ENCODE measurements at places on chromosomes 3 and 15.

DNA sequence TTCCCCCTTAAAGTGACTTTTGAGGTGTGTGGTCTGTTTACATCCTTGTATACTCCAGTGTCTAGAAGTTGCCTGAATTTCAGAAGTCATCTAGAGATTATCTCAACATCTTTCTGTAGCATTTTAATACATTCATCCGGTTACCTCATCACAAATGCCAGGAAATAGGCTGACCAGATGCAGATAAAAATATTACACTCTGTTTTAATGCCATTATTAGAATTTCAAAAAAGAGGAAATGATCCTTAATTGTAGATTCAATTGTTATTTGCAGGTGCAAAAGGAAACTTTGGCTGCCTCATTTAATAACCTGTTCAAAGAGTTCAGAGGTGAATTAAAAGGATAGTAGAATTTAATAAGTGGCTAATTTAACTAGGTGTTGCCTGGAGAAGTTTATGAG, 290.9 kb downstream of the C3orf38 start:
- no peak for DNase-seq

DNA sequence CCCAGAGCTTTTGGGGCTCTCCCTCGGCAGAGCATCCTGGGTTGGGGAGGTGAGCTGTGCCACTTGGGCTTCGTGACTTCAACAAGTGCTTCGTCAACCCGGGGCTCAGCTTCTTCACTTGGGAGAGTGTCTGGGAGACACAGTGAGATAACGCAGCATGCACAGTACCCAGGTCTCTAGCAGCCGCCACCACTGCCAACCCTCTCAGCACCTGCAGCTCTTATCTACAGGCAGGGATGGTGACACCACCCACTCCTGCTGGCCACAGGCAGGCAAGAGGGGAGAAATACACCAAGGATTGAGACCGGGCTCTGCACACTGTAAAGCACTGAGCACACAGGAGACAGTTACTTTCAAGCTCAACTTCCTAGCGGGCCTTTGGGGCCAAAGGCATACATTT, 11.6 kb downstream of the TKT start:
- DNase-seq: no peak

DNA sequence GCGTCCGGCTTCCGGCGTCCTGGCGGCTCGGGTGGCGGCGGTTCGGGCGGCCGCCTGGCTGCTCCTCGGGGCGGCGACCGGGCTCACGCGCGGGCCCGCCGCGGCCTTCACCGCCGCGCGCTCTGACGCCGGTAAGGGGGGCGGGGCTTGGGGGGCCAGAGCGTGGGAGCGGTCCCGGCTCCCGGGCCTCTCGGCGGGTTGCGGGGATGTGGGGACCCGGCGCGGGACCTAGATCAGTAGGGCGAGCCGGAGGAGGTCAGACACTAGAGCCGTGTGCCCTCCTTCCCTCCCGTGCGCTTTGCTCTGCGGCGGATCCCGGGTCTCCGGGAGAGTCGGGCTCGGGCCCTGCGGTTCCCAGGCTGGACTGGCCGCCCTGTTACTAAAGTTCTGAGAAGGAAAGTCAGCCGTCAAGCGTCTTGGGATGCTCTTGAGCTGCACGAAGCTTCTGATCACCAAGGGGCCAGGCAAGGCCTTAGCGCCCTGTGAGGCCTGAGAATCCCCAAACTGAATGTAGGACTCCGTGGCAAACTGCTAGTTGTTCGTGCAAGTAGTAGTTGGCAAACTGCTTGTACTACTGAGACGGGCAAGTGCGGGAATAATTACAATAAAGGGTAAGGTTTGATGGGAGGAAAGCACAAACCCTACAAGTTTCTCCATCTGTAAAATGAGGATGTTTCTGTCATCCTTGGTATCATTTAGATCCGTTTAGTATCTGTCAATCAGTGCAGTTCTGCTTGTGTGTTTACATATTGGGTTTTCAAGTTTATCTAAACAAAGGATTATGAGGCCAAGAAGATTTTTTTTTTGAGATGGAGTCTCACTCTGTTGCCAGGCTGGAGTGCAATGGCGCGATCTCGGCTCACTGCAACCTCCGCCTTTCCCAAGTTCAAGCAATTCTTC, 587 bp downstream of the PIGX start:
- peak; percentile 48 for DNase-seq

DNA sequence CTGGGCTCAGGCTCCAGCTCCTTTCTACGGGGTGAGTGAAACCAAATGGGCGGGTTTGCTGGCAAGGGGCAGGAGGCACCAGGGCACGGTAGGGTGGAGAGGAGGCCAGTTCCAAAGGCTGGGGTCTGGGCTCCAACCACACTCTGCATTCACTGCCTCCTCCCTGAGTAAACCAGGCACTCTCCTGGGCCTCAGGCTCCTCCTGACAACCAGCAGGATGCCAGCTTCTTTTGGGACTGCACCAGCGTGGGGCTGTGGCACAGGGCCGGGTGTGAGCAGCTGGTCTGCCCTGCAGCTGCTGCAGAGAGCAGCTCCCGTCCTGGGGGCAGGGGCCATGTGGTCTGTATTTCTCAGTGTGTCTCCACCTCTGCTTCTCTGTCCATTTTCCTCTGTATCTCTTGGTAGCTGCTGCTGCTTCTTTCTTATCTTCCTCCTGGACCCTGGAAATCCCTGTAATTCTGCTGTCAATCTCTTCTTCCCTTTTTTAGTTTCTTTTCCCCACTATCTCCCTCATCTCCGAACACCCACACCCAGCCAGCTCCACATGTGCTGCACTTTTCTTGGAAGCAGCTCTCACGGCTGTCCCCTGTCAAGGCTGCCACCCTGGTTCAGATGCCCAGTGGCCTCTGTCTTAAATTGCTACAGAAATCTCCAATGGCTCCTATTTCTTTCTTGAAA, 54.9 kb upstream of the TBC1D21 start:
- DNase-seq: no peak

DNA sequence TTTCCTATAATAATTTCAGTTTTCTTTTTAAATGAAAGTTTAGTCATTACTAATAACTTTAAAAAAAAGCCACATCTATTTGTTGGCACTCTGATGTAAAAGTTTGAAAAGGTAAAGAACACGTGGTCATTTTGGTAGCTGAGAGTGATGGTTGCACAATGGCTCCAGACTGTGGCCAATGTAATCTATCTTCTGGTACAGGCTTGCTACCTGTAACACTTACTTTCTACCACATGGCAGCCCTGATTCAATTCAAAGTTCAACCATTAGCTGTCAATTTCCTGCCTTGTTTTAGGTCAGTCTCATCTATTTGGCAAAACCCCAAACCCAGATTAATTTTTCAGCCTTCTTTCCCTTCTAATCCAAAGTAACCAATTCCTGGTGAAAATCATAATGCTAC, 126.1 kb downstream of the TUSC7 start:
- DNase-seq: no peak

DNA sequence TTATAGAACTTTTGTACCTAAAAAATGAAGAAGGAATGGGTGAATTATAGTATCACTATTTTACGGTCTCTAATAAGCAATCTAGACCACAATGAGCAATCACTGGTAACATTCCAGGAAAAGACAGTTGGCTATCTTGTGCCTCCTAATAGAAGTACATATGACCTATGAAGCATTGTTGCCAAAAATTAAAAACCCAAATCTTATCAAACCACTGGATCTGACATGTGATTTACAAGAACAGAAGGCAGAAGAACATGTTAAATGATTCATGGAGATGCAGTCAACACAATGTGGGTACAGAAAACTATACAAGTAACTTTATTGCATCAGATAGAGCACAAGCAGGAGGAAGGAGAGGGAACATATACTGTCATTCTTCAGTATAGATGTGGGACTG, 14.5 kb upstream of the HYKK start:
- DNase-seq: no peak

DNA sequence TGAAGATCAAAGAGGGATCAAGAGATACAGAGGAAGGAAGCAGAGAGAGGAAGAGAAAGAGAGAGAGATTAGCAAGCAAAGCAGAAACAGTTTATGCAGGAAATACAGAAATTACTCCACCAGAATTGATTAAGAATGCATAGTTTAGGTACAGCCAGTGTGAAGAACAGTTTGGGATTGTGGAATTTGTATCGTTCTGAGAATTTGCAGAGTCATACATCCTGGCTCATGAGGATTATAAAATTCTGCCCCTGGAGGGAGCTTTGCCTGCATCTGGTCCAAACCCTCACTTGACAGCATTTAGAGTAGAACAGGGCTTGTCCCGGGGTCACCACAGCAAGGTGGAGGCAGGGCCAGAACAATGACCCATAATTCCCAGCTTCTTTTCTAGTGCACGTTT, 44.1 kb downstream of the MASP1 start:
- DNase-seq: no peak

DNA sequence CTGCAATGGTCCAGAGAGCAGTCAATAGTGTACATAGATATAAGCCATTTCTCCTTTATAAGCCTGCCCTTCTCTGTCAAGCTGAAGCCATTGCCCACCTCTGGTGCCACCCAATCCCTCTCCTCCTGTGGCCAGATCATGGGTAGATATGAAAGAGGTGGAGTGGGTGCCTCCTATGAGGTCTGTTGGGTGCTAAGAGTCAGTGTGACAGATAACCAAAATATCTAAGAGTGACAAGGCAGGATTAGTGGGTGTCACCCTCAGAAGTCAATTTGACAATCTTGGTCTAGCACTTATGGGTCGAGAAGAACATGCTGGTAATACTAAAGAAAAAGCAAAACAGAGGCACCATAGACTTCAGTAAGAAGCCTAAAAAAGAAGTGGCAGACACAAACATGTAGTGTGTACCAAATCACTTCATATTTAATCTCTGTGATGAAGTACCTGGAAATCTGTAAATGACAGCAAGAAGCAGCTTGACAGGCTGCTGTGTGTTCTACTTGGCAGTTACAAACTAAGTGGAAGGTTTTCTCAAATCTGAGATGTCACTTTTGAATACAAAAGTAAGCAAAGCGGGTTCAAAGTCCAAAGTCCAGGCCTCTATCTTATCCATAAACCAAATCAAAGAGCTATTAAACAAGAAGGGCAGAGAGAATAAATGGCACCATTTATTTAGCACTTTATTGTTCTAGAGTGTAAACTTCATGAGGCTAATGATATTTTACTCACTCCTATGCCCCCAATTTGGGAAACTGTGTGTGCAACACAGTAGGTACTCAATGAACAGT, 118.9 kb upstream of the EOMES start:
- no peak for DNase-seq

GRCh38 chr3:141294848-141295247, 63.2 kb downstream of the PXYLP1 start:
- DNase-seq: no peak

DNA sequence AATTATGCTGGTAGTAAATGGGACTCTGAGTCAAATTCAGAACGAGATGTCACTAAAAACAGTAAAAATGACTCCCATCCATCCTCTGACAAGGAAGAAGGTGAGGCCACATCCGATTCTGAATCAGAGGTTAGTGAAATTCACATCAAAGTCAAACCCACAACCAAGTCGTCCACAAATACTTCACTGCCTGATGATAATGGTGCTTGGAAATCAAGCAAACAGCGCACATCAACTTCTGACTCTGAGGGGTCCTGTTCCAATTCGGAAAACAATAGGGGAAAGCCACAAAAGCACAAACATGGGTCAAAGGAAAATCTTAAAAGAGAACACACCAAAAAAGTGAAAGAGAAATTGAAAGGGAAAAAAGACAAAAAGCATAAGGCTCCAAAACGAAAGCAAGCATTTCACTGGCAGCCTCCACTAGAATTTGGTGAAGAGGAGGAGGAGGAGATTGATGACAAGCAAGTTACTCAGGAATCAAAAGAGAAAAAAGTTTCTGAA, 15.1 kb upstream of the ZBTB47 start:
- no peak for DNase-seq

DNA sequence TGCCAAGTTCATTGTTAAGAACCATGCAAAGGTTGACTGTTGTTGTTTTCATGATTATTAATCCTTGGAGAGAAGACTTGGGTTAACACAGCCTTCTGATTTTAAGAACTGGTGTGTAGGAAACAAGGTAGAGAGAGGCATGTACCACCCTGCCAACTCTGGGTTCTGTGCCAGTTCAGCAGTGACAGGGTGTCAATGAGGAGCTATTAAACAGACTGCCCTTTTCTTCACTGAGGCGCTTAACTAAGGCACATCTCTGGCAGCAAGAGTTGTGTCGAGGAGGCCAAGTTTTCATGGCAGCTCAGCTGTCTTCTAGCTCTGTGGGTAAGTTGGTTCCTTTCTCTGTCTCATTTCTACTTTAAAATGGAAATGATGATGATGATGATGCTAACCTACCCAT, 117.6 kb downstream of the FEZF2 start:
- no peak for DNase-seq

GRCh38 chr15:71218272-71218805, 103.1 kb downstream of the THSD4 start:
- DNase-seq: no peak

- DNase-seq: no peak
Observed at GRCh38 chr3:16300307-16300706, 35.3 kb downstream of the OXNAD1 start.

DNA sequence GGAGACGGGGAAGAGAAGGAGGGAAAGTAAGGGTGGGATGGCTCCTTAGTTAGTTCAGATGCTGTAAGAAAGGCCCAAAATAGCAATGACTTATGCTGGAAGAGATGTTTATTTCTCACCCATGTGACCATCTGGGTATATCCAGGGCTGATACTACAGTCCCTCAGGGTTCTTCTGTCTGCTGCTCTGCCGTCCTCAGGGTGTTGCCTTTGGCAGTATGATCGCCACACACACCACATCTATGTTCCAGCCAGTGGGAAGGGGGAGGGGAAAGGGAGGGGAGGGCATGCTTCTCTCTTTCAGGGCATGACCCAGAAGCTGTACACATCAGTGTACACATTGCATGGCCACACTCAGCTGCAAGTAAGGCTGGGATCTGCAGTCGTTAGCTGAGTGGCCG, 10.2 kb downstream of the CD276 start:
- DNase-seq: no peak

- DNase-seq: peak; percentile 68
Observed at GRCh38 chr3:148991219-148992026, at the start of gene GYG1. Gene GYG1 (plus strand): TSS chr3:148991540. CDS start chr3:148991641, 101 bp downstream.

DNA sequence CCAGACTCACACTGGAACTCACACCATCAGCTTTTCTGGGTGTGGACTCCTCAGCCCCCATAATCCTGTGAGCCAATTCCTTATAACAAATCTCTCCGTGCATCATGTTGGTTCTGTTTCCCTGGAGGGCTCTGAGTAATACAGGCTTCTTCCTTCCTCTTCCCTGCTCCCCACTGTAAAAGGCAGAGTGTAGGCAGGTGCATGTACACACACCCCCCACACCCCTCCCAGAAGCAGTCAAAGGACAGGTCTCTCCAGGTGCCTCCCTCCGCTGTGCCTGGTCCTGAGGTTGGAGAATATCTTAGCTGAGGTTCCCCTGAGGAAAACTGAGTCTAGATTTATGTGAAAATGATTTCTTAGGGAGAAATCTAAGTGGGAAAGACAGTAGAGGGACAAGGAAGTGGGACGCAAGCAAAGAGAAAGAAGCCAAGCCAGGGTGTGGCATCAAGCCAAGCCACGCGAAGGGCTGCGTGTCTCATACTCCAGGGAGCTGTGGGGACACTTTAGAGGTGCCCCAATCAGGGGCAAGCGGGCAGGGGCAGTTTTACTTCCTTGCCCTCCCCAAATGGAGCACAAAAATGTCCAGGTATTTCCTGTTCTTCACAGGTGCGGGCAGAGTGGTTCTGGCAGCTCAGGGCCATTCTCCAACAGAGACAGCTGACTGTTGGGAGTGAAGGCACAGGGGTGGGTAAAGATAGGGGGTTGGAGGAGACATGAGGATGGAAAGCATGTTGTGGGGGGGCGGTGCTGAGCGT, 86.6 kb downstream of the HMG20A start:
- no peak for DNase-seq

- no peak for DNase-seq
Observed at GRCh38 chr3:42459151-42459550, 43.3 kb upstream of the VIPR1 start.

Measured in stimulated activated CD4-positive, alpha-beta T cell treated with anti-CD3 and anti-CD28 coated beads, Interleukin-15, amount 100 ng/mL, for 1 hour (primary cell).